ENCODE measurements at places on chromosomes 11 and 22.

DNA sequence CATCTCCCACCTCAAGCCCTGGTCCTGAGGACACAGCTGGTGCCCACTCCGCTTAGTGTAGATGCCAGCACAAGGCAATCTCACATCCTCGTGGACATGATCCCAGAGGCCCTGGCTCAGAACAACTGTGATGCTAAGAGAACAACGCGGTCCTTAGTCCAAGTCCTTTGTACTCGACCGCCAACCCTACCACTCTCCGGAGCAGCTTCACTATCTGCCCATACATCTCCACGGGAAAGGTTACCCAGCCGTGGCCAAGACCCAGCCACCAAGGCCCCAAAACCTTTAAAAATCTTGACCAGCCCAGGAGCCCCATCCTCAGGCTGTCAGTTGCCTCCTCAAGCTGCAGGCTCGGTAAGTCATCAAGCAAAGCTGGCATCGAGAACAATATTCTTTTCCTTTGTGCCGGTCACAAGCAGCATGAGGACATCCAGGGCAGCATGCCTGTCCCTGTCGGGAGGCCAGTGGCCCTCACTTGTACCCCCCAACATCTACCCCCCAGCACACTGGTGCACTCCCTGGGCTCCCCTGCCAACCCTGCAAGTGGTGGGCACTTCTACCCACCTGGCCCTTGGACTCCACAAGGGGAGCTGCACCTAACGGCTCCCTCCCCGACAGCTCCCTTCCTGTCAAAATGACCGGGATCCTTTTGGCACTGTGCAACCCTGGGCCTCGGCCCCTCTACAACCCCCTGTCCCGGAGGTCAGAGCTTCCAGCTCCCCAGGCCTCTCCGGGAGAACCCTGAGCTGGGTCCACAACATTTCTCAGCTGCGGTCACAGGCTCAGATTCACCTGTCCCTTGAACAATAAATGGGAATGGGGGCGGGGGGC lies 2.5 kb downstream of the OSBPL5 start:
- DNase-seq = no peak
- H3K27me3 ChIP-seq = peaks cover 39% of the 10 kb centered on the region
- no peak overlapping the region for H3K27ac ChIP-seq
- no peak overlapping the region for H3K4me3 ChIP-seq
- H3K4me1 ChIP-seq = peaks cover 2% of the 10 kb centered on the region

GRCh38 chr11:8913961-8914660 lies 3.1 kb downstream of the AKIP1 start:
- H3K4me3 ChIP-seq = peak overlapping the region; percentile 60
- peak overlapping the region; percentile 80 for H3K27ac ChIP-seq
- peaks cover under 1% of the 10 kb centered on the region for H3K27me3 ChIP-seq

DNA sequence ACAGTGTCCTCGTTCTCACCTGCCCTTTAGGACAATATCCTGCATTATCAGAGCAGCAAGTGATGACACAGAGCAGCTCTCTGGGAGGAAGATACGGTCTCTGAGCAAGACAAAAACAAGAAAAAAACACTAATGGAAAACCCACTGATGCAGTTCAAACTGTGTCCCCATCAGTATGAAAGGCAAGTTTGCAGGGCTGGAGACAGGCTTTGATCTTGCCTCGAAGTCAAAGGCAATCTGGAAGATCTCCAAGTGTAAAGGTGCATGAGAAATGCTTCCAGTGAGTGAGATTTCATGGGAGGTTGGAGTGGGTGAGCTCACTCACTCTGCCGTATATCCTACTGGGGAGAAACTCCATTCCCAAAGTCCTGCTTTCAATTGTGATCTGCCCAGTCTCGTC lies 157.5 kb downstream of the KIRREL3 start:
- no peaks in the 10 kb centered on the region for H3K36me3 ChIP-seq
- no peak overlapping the region for H3K27ac ChIP-seq
- H3K4me1 ChIP-seq = no peaks in the 10 kb centered on the region
- no peak for DNase-seq

GRCh38 chr11:61120099-61120705 lies 17.9 kb downstream of the CD5 start:
- peak overlapping the region; percentile 48 for H3K4me3 ChIP-seq
- no peaks in the 10 kb centered on the region for H3K27me3 ChIP-seq
- H3K27ac ChIP-seq = peak overlapping the region; percentile 52
- peaks cover 67% of the 10 kb centered on the region for H3K36me3 ChIP-seq
- peaks cover 53% of the 10 kb centered on the region for H3K4me1 ChIP-seq

GRCh38 chr22:26651815-26652214 lies 5.6 kb upstream of the MIAT start:
- peaks cover 10% of the 10 kb centered on the region for H3K27me3 ChIP-seq
- DNase-seq = no peak
- H3K4me3 ChIP-seq = no peak overlapping the region
- no peak overlapping the region for H3K27ac ChIP-seq
- H3K4me1 ChIP-seq = peaks cover 49% of the 10 kb centered on the region

GRCh38 chr22:42623301-42623751 lies 8.6 kb upstream of the POLDIP3 start:
- H3K36me3 ChIP-seq = peaks cover 4% of the 10 kb centered on the region
- no peak overlapping the region for H3K4me3 ChIP-seq
- no peak overlapping the region for H3K27ac ChIP-seq
- H3K27me3 ChIP-seq = no peaks in the 10 kb centered on the region
- no peak for DNase-seq

- H3K36me3 ChIP-seq = peaks cover 8% of the 10 kb centered on the region
- no peak overlapping the region for H3K4me3 ChIP-seq
- DNase-seq = no peak
- no peak overlapping the region for H3K27ac ChIP-seq
Measured at GRCh38 chr11:76824083-76824939, 36.4 kb upstream of the ACER3 start.

GRCh38 chr11:111469200-111469599 lies 43.0 kb downstream of the BTG4 start:
- no peak for DNase-seq
- peaks cover 5% of the 10 kb centered on the region for H3K4me1 ChIP-seq
- peaks cover 49% of the 10 kb centered on the region for H3K27me3 ChIP-seq
- no peak overlapping the region for H3K27ac ChIP-seq
- H3K4me3 ChIP-seq = no peak overlapping the region

DNA sequence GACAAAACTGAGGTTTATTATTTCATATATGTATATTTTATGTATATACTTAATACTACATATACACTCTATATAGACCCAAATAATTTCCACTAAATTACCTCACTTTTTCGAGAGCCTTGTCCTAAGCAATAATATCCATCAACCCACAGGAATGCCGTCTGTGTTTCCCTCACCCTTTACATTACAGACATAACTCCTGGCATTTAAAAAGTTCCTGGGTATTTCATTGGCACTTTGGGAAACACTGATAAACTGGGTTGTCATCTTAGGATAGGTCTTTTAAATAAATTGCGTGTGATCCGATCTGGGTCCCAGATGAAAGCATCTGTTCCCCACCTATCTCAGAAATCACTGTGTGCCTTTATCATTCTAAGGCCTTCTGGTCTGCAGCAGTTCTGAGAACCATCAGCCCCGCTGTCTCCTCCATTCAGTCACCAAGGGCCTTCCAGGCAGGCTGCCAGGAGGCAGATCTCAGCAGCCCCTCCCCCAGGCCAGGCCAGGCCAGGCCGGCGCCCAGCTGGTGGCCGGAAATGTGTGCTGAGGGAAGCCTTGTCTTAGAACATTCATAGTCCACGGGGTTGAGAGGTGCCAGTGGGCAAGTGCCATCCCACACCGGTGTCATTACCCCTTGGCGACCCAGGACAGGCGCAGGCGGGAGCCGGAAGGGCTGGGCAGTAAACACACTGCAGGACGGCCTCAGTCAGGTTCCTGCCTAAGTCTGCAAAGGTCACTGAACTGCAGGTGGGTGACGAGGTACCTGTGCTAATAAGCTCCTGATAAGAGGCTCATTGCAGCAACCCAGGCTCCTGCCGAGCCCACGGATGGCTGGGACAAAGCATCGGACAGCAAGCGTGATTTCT lies 3.3 kb downstream of the FGF19 start:
- DNase-seq = no peak
- H3K36me3 ChIP-seq = no peaks in the 10 kb centered on the region
- no peak overlapping the region for H3K27ac ChIP-seq
- H3K4me3 ChIP-seq = no peak overlapping the region
- peaks cover 2% of the 10 kb centered on the region for H3K4me1 ChIP-seq
- peaks cover 59% of the 10 kb centered on the region for H3K27me3 ChIP-seq

- no peak overlapping the region for H3K4me3 ChIP-seq
- no peak for DNase-seq
- no peaks in the 10 kb centered on the region for H3K27me3 ChIP-seq
Measured at GRCh38 chr11:72409458-72409857, 24.9 kb downstream of the CLPB start.

DNA sequence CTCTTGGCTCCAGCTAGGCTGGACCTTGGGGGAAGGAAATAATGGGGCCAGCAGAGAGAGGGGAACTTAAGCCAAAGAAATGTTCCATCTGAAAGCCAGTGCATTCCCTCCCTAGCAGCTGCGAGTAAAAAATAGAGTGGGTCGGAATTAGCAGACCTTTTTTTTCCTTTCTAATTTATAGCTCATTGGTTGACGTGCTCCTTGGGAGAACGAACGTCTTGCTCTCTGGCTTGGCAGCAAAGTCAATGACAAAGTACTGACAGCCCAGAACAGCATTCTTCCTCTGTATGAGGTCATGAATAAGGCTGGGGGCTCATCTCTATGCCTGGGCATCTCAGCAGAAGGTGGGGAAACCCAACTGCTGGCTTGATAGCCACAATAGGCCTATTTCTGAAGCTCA lies 65.0 kb downstream of the SEZ6L start:
- H3K36me3 ChIP-seq = no peaks in the 10 kb centered on the region
- H3K4me1 ChIP-seq = no peaks in the 10 kb centered on the region
- H3K4me3 ChIP-seq = no peak overlapping the region
- DNase-seq = no peak
- H3K27ac ChIP-seq = no peak overlapping the region

GRCh38 chr11:66239998-66240780 lies 28.2 kb upstream of the RAB1B start:
- no peak for DNase-seq
- no peak overlapping the region for H3K4me3 ChIP-seq
- H3K27ac ChIP-seq = no peak overlapping the region
- H3K36me3 ChIP-seq = peaks cover 5% of the 10 kb centered on the region

DNA sequence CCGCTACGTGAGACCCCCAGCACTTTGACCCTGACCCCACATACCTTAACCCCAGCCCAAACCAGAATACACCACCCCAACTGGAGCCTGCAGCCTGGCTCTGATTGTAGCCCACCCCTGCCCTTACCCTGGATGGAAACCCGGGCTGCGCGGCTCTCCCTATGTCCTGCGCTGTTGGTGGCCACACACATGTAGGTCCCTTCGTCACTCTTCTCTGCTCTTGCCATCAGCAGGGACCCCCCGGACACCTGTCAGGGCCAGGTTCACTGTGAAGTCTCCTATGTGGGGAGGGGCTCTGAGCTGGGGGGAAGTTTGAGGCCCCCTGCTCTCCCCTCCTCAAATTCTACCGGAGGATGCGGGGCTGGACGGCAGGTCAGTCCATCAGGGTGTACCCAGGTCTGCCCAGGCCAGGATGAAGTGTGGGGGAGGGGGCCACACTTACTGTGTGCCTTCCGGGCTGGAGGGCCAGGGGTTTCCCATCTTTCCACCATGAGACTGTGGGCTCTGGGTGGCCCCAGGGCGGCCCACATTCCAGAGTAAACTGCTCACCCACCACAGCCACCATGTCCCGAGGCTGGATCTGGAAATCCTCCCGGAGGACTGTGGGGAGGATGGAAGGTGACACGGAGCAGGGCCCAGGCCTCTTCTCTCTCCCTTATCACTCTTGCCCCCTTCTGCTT lies 1.5 kb downstream of the ROBO4 start:
- peaks cover 2% of the 10 kb centered on the region for H3K4me1 ChIP-seq
- no peak for DNase-seq
- H3K4me3 ChIP-seq = no peak overlapping the region

GRCh38 chr11:80061056-80061455 lies 620.2 kb upstream of the TENM4 start:
- no peaks in the 10 kb centered on the region for H3K4me1 ChIP-seq
- no peak overlapping the region for H3K4me3 ChIP-seq
- no peaks in the 10 kb centered on the region for H3K27me3 ChIP-seq

DNA sequence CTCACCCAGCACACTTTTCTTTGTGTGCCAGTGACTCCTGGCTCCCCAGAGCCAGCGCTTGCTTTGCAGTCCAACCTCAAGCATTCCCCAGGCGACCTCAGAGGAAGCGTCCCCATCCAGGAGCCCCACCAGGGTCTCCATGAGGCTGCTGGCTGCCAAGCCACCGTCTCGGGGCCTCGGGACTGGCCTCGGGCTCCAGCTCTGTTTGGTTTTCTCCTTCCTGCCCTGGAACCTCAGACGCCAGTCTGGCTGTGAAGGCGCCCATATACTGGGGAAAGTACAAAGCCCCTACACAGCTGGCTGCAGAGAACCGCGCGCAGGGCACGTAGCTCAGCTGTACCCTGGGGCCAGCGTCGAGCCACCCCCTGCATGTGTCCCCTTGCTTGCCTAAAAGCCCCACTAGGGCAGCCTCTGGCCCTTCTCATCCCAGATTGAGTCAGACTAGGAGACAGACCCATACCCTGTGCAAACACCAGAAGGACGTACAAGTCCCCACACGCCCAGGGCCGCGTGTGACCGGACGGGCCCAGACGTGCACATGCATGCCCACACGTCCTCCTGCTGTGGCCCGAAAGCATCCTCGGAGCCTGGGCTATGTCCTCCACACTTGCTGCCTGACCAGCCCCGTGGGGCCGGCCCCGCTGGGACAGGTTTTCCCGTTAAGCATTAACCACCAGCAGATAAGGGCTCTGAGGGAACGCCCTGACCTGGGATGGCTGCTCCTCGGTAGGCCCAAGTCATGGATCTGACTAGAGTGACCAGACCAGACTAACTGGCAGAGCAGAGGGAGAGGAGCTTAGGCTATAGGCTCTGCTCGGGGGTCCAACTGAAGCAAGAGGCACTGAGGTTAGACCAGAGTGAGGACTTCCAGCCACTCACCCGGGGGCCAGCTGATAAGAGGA lies 4.2 kb upstream of the SYT8 start:
- DNase-seq = no peak
- H3K4me1 ChIP-seq = peaks cover 2% of the 10 kb centered on the region
- no peak overlapping the region for H3K4me3 ChIP-seq
- peaks cover 9% of the 10 kb centered on the region for H3K27me3 ChIP-seq
- no peak overlapping the region for H3K27ac ChIP-seq
- H3K36me3 ChIP-seq = no peaks in the 10 kb centered on the region

- H3K4me3 ChIP-seq = no peak overlapping the region
- no peaks in the 10 kb centered on the region for H3K27me3 ChIP-seq
- no peak overlapping the region for H3K27ac ChIP-seq
- no peaks in the 10 kb centered on the region for H3K4me1 ChIP-seq
- H3K36me3 ChIP-seq = no peaks in the 10 kb centered on the region
Measured at GRCh38 chr11:133318221-133318620, 214.1 kb downstream of the OPCML start.

DNA sequence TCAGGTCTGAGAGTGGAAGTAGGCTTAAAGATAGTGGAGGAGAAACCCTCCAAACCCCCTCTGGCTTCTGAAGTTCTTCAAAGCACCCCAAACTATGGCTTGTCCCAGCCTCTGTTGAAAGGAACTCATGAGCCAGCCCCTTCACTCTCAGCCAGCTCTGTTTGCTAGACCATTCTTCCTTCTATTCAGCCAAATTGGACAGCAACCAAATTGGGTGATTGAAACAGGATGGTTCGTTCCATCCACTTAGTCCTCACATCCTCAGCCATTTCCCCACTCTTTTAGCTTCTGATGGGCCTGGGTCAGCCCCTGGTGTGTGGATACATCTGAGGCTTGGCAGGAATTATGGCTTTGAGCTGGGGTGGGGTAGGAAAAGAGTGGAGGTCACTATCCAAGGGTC lies 4.5 kb downstream of the HTR3A start:
- H3K4me1 ChIP-seq = peaks cover 11% of the 10 kb centered on the region
- peaks cover 16% of the 10 kb centered on the region for H3K27me3 ChIP-seq
- H3K27ac ChIP-seq = no peak overlapping the region
- no peak overlapping the region for H3K4me3 ChIP-seq
- no peaks in the 10 kb centered on the region for H3K36me3 ChIP-seq
- no peak for DNase-seq

- H3K27me3 ChIP-seq = peaks cover 11% of the 10 kb centered on the region
- DNase-seq = no peak
- H3K4me3 ChIP-seq = no peak overlapping the region
- H3K36me3 ChIP-seq = no peaks in the 10 kb centered on the region
Measured at GRCh38 chr11:27266125-27266524, 96.9 kb downstream of the CCDC34 start.
